A673 (cell line): ENCODE measurements at places on chromosomes 11 and 22. TPM values are rescaled to one million over a fixed set of nuclear protein-coding genes. Genes with fewer than 3 reads are reported as not detected.

DNA sequence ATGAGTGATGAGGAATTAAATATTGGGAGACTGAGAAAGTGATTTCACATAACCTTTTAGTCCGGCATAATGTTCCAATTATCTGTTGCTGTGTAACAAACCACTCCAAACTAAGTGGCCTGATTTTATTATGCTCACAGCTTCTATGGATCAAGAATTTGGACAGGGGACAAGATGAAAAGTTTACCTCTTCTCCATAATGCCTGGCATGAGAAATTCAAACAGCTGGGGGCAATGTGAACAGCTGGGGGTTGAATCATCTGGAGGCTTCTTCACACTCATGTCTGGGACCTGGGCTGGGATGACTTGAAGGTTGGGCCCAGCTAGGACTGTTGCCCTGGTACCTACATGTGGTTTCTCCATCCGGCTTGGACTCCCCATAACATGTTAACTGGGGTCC lies 99.4 kb upstream of the DRD2 start:
- DNase-seq, result no peak

Gene ADM
- 2.3 and 3.8 TPM in 2 replicates for total RNA-seq

GRCh38 chr11:83004746-83005556 lies 66.7 kb downstream of the RAB30 start:
- DNase-seq, result no peak

GRCh38 chr11:119375337-119376196 lies 5.9 kb downstream of the USP2 start:
- DNase-seq, result no peak
